HT-29 (cell line): ENCODE measurements at places on chromosomes 6 and 20. TPM values are rescaled to one million over a fixed set of nuclear protein-coding genes. Genes with fewer than 3 reads are reported as not detected.
A peak's percentile ranks its signal among the peaks of the same experiment; 100 is the strongest.

The JAG1 gene
- 13.9 and 15.5 TPM in 2 replicates for total RNA-seq

- peak; percentile 23 for DNase-seq
Observed at GRCh38 chr20:33927724-33928123, 66.0 kb upstream of the RALY start.

The RFX6 gene
- 0.13 and 0.23 TPM in 2 replicates for total RNA-seq

- DNase-seq, result no peak
Observed at GRCh38 chr20:25418776-25419175, 11.3 kb downstream of the GINS1 start.

GRCh38 chr6:74320074-74320473, 624.1 kb downstream of the CD109 start:
- no peak for DNase-seq

DNA sequence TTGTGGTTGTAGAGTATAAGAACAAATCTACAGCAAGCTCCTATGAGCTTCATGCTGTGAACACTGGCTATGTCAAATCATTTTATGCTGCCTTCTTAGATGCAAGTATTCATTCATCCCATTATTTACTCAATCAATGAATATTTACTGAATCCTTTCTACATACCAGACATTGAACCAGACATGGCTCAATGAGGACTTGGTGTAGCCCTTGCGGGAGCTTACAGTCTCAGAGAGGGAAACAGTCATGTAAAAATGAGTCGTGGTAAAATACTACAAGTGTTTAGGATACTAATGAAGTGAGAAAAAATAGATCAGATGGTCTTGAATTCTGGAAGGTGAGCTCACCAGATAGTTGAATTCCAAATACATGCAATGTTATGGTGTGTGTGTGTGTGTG, 44.8 kb upstream of the ENPP1 start:
- no peak for DNase-seq

DNA sequence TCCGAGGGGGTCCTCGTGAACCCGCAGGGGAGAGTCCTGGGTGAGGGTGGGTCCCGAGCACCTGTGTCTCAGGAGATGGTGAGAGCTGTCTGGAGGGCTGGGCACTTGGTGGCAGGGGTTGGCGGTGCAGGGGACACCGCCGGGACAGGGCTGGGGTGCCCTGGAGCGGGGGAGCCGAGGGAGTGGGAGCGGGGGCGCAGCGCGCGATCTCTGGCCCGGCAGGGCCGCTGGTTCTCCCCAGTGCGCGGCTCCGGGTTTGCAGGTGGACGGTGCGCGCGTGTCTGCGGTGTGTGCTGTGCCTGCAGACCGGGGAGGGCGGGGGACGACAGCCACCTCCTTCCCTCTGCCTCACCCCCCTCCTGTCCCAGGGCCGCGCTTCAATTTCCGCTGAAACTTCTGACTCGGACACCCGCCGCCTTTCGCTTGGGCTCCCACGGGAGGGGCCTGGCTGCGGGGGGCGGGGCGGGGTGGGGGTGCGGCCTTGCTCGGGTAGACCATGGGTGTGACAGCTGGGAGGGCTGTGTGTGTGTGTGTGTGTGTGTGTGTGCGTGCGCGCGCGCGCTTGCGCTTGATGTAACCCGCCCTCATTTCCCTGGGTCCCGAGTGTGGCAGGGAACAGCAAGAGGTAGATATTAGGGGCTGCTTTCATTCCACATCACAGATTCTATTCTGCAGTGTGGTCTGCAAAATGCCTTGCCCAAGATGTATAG, 1.2 kb downstream of the TRIB3 start:
- DNase-seq, result peak; percentile 67

DNA sequence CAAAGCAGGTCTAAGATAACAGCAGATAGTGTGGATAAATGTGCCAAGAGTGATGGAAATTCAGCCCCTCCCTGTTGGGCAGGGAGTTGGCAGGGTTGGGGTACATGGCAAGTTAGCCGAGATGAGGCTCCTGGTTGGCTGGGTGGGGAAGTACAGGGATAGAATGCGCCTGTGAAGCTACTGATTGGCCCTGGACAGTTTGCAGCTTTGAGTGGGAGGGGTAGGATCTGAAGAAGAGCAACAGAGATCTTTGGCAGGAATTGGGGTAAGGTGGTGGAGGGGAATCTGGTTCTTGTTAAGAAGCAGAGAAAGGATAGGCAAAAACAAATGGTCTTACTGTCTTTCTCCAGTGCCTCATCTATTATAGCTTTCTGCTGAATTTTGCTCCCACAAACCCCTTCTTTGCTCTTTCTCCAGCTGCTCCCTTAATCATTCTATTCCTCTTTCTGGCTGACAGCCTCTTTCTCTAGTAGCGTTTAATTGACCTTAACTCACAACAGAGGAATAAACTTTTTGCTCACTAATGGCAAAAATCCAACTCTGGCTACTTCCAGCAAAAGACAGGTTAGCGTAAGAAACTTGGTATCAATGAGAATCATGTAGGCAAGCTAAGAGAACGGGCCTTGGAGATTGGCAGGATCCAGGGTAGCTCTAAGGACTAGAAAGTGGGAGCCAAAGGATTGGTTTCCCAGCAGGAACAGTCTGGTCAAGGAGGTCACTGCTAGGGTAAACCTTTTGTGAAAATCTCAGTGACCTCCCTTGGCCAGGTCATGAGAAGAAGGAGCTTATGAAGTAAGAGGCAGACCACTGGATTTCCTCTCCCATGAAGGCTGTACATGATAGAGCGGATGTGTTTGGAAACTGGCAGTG, 86.3 kb upstream of the CARMIL1 start:
- peak; percentile 12 for DNase-seq

- no peak for DNase-seq
Observed at GRCh38 chr6:119539066-119539746, 189.6 kb upstream of the MAN1A1 start.

DNA sequence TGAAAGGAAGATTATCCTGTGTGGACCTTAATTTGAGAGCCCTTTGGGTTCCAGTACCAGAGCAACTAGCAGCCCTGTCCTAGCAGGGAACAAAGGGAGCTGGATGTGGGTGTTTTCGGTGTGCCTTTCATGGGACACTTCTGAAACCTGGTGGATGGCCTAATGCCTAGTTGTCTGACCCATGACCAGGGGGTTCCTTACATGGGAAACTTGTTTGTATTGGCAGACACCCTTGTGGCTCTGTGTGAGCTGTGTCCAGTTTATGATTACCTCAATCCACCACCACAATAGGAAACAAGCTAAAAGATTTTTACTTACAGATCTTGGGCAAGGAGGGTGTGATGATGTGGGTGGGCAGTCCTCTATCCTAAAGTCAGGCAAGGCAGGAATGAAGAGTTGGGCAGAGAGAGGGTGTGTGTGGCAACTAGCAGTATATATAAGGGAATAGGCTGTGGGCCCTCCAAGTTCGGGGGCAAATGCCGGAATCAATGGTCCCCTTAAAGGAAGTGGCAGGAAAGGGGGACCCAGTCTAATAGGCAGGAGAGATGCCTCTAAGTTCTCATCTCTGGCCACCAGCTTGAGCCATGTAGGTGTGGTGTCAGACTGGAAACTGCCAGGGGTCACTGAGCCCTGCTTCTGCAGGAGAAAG, 264.6 kb downstream of the QKI start:
- DNase-seq, result no peak

The XRN2 gene
- 42.3 and 44.0 TPM in 2 replicates for total RNA-seq

The CCDC28A gene
- total RNA-seq, result 8.4 and 11.6 TPM in 2 replicates

DNA sequence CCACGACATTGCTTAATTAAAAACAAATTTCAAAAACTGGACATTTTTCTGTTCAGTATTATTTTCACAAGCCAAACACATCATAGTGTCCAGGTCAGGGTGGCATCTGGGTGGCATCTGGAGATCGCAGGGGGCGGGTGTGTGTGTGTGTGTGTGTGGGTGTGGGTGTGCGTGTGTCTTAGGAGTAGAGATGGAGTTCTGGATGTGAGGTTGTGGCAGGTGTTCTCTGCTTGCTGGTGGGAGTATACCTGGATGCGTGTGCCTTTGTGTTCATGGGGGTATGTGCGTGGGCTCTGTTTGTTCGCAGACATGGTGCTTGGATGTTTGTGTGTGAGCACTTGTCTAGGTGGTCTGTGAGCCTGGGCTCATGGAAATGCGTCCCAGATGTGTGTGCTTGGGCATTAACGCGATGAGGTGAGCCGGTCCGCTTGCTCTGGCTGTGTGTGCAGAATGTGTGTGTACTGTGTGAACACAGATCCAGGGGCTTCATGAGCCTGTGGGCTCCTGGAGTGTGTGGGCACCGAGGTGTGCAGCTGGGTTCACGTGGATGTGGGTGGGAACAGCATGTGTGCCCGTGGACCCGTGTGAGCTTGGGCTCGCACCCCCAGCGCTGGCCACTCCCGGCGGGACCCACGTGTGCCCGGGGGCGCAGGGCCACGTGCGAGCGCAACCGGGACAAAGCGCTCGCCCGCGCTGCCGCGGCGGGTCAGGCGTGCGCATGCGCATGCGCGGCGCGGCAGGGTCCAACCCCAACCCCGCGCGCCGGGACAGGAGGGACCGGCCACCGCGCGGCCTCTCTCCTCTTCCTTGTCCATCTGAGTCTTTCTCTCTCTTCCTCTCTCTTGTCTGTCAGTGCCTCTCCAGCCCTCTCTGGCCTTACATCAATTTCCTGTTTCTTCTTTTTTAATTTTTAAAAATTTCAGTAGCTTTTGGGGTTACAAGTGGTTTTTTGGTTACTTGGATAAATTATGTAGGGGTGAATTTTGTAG, 60.4 kb downstream of the SRC start:
- peak; percentile 75 for DNase-seq

- peak; percentile 78 for DNase-seq
Observed at GRCh38 chr6:3356056-3356823, 97.5 kb downstream of the PSMG4 start.

GRCh38 chr6:1618311-1619097, 8.8 kb downstream of the FOXC1 start:
- DNase-seq, result no peak

- DNase-seq, result no peak
Observed at GRCh38 chr20:9161311-9161710, 92.4 kb downstream of the PLCB4 start.

GRCh38 chr6:72760114-72760793, 138.4 kb downstream of the KCNQ5 start:
- DNase-seq, result no peak

- DNase-seq, result no peak
Observed at GRCh38 chr20:47817573-47817972, 32.3 kb upstream of the SULF2 start.

- no peak for DNase-seq
Observed at GRCh38 chr20:23179766-23180403, 93.8 kb upstream of the CD93 start.
